ENCODE measurements at places on chromosomes 1 and 21.

DNA sequence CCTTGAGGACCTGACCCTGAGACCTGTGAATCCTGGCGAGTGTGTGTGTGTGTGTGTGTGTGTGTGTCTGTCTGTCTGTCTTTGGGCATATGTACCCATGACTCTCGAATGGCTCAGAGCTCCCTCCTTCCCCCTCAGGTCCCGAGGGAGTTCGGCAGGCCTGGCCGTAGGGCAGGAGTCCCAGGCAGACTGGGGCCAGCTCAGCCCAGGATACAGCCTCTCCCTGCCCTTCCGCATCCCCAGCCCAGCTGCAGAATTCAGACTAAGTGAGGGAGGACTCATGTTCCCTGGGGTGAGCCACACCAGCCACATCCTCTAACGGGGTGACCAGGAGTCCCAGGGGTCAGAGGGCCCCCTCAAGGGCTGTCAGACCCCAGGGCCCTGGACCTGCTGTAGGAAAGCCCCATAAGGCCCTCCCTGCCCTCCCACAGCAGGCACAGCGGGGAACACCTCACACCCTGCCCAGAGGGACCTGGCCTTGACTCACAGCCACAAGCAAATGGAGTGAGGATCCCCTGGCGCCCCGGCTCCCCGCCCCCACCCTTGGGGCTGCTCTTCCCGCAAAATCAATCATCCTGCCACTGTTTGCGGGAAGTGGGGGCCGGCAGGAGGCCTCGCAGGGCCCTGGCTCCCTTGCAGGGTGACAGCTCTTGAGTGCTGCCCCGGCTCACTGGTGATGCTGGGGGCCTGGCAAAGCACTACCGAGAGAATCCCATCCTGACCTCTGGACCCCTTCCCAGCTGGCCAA is 101.7 kb upstream of the CASZ1 start:
- DNase-seq = no peak

DNA sequence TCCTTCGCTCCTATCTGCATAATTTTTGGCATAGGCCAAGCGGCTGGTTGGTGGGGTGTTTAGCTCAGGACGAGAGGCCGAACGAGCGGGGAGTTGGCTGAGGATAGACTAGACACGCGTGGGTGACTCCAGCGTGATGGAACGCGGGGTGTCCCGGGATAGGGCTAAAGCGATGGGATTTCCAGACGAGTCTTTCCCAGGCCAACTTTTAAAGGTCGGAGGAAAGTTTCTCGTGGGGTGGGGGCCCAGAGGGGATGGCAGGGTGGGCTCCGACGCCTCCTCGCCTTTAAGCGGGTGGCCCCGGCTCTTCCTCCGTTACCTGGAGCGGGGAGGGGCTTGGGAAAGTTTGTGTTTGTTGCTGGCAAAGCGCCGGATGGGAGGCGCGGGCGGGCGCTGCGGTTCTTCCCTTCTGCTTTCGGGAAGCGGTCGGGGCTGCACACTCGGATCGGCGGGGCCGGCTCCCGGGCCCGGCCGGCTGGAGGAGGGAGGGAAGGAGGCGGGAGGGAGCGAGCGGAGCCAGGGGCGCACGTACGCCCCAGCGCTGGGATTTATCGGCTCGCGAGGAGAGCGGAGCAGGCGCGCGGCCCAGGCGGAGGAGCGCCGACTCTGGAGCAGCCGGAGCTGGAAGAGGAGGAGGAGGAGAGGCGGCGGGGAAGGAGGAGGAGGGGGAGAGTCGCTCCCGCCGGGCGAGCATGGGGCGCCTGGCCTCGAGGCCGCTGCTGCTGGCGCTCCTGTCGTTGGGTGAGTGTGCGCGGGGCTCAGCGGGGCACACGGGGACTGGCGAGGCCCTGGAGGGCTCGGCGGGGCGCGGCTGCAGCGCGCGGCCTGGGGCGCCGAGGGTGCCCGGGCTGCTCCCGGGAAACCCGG is at the start of gene PTGFRN:
TSS of gene PTGFRN (plus strand) at position 405 of the 867 bp plus-strand sequence. CDS start at position 693, 288 bp downstream.
- DNase-seq = no peak

DNA sequence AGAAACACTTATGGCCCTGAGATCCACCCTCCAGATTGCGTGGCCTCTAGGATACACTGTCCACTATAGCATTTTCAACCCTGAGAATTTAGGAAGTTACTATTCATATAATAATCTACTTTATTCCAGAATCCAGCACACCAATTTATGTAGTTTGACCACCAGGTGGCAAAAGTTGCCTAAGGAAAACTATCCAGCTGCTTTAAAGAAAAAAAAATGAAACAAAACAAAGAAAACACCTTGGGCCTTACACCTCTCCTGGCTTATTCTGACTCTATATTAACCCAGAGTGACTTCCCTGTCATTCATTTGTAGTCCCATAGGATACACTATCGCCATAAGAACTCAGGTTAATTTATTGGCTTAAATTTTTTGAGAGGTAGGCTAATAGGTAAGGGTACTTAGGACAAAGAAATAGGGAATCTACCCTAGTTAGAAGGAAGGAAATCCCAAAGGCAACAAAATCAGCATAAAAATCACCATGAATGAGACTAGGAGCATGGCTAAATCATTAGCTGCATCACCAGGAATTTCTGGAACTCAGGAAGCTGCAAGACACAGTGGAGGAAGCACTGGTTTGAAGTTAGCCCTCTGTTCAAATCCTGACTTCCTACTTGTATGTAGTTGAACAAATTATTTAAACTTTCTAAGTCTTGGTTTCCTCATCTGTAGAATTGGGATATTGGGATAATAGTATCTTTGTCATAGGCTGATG is 107.5 kb downstream of the SPAG17 start:
- no peak for DNase-seq

DNA sequence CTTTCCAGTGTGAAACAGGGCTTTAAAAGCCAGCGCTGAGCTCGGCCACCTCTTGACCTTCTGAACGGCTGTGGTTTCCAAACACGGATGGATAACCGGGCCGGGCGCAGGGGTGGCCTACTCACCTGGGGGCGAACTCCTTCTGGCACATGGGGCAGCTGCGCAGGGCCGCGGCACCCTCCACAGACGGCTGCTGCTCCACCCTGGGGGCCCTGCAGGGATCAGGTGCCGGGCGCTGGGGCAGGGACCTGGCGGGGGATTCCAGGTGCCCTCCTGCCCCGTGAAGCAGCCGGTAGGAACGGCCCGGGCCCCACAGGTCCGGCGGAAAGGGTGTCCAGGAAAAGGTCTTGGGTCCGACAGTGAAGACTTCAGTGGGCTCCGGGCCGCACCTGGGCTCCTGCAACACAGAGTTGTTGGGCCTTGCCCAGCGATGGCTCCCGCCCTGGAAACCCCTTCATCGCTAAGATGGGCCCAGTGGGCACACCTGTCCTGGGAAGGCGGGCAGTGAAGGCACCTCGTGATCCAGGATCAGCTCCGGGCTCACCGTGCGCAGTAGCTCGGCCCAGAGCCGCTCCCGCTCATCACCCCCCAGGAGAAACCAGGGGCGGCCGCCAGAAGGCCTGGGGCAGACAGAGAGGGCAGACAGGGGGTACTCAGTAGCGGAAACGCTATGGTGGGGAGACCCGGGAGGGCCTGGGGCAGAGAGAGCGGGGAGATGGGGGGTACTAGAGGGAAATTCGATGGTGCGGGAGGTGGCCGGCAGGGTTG is 874 bp downstream of the FAAP20 start:
- DNase-seq = no peak

GRCh38 chr1:98870959-98871903 is 133.4 kb downstream of the PLPPR5 start:
- DNase-seq = peak; percentile 35

GRCh38 chr1:24276791-24277190 is 42.4 kb upstream of the GRHL3 start:
- no peak for DNase-seq

DNA sequence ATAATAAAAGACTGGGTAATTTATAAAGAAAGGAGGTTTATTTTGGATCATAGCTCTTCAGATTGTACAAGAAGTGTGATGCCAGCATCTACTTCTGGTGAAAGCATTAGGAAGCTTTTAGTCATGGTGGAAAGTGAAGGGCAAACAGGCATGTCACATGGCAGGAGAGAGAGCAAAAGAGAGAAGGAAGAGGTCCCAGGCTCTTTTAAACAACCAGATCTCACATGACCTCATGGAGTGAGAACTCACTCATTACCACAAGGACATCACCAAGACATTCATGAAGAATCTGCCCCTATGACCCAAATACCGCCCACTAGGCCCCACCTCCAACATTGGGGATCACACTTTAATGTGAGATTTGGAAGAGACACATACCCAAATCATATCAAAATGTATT is 10.0 kb downstream of the RPTN start:
- no peak for DNase-seq

GRCh38 chr1:82931006-82931405 is 1067.9 kb downstream of the TTLL7 start:
- no peak for DNase-seq

DNA sequence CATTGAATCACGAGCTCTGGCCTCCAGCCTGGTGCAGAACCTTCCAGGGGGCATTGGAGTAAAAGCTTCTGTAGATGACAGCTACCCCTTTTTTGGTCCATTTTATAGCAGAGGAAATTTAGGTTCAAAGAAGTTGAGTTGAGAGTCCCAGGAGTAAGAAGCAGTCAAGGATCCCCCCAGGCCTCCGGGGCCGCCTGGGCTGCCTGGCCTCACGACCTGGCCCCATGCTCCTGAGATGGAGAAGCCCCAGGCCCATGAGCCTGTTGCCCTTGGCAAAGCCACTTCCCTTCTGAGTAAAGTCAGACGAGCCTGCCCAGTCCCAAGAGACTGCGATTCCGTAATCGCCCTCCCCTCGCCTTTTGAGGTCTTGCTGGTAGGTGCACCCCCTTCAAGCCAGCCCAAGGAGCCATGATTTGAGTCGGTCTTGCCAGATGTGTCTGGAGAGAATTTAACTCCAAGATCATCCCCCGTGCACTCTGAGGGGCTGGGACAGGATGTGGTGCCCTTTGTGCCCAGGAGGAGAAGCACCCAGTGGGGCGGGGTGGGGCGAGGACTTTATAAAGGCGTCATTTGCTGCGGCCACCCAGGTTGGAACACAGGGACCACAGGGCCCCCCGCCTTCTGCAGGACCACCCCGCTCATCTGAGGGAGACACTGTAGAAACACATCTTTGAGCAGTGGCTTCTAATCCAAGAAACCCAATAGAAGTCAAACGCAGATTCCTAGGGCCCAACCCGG is 30.1 kb downstream of the PDE9A start:
- DNase-seq = no peak

DNA sequence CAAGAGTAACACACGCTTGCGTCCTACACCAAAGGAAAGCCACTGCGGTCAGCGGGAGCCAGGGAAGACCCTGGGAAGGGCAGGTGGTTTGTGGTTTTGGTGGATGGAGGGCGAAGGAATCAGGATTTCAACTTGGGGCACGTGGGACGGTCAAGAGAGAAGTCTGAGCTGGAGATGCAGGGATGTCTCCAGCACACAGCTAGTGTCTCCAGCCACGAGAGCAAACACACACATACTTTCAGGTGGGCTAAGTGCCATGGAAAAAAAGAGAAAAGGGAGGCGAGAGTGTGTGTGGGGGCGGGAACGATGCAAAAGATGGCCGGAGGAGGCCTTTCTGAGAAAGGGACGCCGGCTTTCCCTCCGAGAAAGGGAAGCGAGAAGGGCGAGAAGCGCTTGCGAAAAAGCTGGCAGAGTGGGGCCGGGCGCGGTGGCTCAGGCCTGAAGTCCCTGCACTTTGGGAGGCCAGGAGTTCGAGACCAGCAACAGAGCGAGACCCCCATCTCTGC is 1.4 kb upstream of the SRRM1 start:
- peak; percentile 36 for DNase-seq

- no peak for DNase-seq
Observed at GRCh38 chr1:24955161-24955560, 25.1 kb upstream of the RUNX3 start.

DNA sequence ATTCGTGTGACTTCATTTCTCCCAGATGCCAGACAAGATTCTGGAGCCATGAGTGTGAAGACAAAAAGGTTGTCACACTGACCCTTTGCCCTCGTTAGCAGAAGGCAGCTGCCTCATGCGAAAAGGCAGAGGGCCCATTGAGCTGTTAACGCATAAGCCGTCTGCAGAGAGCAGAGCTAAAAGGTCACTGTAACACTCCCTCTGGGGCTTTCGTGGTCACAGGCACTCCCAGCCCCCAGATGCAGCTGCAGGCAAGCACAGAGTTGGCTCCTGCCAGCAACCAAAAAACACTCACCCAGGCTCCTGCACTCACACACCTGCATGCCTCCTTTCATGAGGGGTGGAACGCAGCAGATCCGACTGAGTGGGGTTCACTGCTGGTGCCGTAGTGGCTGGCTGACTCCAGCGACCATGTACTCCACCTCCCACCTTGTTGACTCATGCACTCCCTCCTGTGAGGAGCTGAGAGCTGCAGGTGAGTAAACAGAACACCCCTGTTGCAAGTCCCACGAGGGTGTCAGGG is 287.5 kb downstream of the SMYD3 start:
- no peak for DNase-seq

DNA sequence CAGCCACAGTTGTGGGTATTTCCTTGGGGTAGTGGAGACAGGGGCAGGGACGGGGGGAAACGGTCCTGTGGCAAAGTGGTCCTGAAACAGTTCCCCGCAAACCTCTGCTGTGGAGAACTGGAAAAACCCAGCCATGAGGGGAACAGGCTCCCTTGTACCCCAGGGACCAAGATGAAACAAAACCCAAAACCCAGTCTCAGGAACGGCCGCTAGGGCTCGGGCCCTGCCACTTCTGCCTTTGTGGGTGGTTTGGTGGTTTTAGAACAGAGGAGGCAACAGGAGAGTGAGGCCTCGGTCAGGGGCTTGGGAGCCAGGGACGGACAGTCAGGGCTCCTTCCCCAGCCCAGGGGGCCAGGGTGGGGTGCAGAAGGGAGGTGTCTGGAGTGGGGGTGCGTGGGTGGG is 24.8 kb upstream of the EDN2 start:
- DNase-seq = no peak

- DNase-seq = no peak
Observed at GRCh38 chr1:25035523-25036116, 105.5 kb upstream of the RUNX3 start.

DNA sequence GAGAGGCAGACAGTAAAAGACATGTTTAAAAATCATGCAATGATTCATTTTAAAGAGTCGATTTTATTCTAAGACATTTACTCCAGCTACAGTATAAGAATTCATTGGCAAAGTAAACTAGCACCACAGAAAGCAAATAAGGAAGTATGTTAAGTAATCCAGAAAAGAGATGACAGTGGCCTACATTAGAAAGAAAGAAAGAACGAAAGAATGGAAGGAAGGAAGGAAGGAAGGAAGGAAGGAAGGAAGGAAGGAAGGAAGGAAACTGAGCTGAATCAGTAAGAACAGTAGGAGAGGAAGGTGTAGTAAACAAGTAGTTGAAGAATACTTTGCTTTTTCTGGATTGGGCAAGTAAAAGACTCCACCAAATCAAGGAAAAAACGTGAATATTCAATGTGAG is 62.2 kb downstream of the ZZZ3 start:
- no peak for DNase-seq

DNA sequence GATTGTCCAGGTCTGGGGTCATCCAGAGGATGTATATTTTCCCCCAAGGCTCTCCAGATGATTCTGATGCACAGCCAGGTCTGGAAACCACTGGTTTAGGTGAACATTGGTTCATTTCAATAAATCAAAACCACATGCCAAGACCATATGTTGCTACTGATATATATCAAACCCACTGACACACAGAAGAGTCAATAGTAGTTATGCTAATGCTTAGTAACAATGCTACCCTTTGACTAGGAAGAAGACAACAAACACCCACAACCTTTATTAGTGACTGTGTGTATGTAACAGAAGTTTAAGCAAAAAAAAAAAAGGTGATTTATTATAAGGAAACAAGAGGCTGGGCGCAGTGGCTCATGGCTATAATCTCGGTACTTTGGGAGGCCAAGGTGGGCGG is 35.6 kb upstream of the POU2F1 start:
- DNase-seq = no peak

- DNase-seq = no peak
Observed at GRCh38 chr1:70387507-70387906, 23.6 kb upstream of the CTH start.
